ENCODE measurements at places on chromosomes 7 and 10.
A peak's percentile ranks its signal among the peaks of the same experiment; 100 is the strongest.

DNA sequence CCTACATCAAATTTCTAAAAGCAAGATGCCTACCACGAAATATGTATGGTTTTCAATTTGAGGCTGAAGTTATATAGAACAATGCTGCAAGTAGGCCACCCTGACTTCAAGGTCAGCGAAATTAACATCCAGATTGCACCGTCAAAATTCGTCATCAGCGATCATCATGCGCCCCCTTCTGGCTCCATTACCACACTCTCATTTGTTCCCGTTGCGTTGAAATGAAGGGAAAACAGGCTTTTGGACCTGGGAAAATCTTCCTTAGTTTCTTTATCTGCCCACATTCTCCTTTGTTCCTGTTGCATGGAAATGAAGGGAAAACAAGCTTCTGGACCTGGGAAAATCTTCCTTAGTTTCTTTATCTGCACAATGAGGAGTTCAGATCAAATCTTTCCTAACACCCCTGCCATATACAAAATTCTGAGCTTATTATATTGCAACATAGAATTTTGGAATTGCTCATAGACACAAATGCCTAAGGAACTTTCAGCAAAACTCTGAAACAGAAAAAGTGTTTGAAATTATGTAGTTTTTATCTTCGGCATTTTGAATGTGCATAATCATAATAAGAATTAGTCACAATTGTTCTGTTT, 98.2 kb upstream of the PRKCQ start:
- peak; percentile 46 for DNase-seq

GRCh38 chr7:131689662-131690234, 133.3 kb upstream of the PODXL start:
- no peak for DNase-seq

GRCh38 chr10:100628061-100628460, 92.3 kb downstream of the HIF1AN start:
- DNase-seq, result no peak

DNA sequence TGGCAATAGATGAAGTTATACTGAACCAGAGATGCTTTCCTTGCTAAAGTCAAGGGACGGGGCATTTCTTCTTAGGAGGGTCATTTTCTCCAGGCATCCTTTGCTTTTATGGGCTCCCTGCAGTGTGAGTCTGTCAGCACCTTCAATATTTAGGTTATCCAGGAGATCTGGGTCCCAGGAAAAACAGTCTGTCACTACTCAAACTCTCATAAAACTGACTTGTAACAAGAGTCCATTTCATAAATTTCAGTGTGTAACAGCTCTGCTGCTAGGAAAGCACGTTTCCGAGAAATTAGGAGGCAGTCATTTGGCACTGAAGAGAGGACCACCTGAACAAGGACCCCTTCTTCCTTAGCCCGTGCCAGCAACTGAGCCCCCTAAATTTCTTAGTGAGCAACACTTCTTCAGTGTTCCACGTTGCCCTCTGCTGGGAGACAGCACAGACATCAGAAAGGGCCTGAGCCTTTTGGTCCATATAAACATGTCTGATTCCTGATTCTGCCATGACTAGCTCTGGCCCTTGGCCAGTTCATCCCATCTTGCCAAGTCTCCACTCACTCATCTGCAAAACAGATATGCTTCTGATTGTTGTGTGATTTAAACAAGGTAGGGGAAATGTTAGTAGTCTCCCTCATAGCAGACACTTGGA, 7.2 kb downstream of the GCC1 start:
- no peak for DNase-seq

DNA sequence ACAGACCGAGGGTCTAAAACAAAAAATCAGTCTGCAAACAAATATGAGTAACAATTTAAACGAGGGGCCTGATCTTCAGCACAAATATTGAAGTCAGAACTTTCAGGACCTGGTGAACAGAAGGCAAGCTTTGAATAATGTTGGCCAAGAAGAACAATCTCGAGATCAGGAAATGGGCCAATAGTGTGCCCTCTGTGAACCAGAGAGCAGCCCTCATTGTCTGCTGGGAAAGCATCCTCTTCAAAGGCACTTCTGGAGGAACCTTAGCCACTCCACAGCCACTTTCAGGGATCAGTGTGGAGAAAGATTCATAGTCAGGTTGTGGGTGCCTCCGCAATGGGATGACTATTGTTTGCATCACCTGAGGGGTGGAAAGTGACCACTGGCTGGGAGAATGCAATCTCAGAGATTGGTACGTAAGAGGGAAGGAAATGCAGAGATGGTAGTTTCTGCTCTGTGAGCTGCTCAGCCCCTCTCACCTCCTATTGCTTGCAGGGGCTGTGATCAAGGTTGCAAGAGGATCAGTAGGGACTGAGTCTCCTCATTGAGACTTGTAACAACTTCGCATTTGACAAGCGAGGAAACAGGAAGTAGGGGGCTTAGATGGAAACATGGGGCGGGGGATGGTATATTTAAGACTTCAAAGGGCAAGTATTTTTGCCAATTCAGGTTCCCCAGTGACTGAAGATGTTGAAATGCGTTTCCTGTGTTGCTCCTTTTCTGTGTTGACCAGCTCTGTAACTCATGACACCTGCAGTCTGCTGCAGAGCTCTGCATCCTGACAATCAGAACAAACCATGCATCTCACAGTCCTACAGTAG, 28.4 kb upstream of the IFRD1 start:
- DNase-seq, result no peak

- DNase-seq, result no peak
Observed at GRCh38 chr10:15035385-15036301, 8.1 kb upstream of the OLAH start.

GRCh38 chr7:23655433-23655832, 24.6 kb upstream of the FAM221A start:
- DNase-seq, result no peak

DNA sequence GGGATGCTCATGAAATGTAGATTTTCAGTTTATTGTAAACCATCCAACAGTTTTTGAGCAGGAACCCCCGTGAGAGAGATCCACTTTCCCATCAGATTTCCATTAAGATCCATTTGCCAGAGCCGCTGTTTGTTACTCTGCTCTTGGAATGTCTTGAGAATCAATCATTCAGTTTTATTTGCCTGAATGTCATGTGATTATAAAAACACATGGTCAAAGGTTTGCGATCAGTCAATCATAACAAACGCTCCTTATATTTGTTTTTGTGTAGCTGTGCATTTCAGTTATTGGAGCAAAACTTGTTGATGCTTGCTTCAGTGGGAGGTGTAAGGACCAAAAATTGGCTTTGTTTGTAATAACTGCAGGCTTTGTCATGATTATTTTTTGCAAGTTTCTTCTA, 155.8 kb upstream of the RHOBTB1 start:
- no peak for DNase-seq

DNA sequence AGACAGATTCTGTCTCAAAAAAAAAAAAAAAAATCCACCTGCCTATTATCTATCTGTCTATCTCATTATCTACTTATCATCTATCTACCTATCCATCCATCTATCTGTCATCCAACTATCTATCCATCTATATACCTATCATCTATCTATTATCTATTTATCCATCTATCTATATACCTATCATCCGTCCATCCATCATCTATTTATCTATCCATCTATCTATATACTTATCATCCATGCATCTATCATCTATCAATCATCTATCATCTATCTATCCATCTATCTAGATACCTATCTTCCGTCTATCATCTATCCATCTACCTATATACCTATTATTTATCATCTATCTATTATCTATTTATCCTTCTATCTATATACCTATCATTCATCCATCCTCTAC, 16.5 kb upstream of the TPST1 start:
- DNase-seq, result no peak

- no peak for DNase-seq
Observed at GRCh38 chr7:96624954-96625353, 84.7 kb downstream of the SEM1 start.

DNA sequence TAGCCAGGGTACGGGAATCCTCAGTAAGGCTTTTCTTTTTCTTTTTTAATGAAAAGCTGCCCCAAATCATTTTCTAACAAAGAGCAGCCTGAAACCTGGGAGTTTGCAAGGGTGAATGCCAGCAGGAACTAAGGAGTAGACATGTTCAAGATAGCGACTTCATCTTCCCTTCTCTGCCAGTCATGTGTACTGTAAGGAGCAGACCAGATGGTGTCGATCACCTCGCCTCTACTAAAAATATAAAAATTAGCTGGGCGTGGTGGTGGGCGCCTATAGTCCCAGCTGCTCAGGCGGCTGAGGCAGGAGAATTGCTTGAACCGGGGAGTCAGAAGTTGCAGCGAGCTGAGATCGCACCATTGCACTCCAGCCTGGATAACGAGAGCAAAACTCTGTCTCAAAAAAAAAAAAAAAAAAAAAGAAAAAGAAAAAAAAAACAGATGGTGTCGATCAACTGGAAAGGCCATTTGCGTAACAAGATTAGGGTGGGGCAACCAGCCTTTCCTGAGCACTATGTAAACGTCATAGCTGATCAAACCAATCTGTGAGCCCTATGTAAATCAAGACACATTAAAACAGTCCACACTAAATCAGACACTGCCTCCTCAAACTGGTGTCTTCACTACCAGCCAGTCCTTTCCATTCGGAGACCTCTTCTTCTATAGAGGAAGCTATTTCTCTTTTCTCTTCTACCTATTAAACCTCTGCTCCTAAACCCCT, 33.8 kb downstream of the NOLC1 start:
- DNase-seq, result no peak

- no peak for DNase-seq
Observed at GRCh38 chr10:43060291-43060690, 16.6 kb upstream of the RET start.

- DNase-seq, result no peak
Observed at GRCh38 chr7:105682341-105683060, 101.2 kb upstream of the EFCAB10 start.

DNA sequence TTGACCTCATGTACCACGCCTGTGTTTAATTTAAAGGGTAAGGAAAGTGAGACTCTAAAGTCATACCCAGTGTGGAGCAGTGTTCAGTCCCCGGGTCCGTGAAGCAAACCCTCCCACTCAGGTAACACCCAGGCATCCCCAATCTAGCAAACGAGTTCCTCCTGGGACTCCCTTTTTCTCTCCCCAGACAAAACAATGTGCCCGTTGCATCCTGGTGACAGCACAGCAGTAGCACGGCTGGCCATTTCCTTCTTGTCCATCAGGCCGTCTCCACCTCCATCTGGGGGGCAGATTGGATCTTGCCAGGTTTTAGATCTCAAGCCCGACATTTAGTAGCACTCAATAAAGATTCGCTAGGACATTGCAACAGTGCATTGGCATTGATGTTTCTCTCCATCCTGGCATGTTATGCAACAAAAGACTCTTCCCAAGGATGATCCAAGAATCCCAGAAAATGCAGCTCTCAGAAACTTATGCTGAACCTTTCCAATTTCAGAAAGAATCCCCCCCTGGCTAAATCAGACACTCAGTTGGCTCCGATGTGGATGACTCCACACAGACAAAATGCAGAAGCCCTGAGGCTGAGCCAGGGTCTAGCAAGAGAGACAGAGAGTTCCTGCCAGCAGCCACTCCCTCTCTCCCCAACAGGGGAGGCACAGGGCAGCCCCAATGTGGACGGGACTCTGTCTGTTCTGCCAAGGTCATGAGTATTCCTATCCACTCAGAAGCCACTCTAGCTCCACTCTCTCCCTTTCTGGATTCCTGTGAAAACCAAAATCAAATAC, 274.5 kb upstream of the MGMT start:
- DNase-seq, result no peak

GRCh38 chr7:286266-286665, 3.7 kb upstream of the FOXL3 start:
- DNase-seq, result no peak

DNA sequence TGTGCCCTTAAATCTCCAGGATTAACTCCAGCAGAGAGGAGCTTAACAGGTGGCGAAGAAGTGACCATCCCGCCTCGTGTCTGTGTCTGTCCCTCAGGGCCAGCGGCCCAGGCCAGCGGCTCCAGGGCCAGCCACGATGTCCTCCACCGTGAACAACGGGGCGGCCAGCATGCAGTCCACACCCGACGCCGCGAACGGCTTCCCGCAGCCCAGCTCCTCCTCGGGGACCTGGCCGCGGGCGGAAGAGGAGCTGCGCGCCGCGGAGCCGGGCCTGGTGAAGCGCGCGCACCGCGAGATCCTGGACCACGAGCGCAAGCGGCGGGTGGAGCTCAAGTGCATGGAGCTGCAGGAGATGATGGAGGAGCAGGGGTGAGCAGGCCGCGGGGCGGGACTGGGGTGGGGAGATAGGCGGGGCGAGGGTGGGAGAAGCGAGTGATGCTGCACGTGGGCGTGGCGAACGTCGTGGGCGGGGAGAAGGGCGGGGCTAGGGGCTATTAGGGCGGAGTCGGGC, 33.3 kb downstream of the SRRM3 start:
- peak; percentile 74 for DNase-seq

DNA sequence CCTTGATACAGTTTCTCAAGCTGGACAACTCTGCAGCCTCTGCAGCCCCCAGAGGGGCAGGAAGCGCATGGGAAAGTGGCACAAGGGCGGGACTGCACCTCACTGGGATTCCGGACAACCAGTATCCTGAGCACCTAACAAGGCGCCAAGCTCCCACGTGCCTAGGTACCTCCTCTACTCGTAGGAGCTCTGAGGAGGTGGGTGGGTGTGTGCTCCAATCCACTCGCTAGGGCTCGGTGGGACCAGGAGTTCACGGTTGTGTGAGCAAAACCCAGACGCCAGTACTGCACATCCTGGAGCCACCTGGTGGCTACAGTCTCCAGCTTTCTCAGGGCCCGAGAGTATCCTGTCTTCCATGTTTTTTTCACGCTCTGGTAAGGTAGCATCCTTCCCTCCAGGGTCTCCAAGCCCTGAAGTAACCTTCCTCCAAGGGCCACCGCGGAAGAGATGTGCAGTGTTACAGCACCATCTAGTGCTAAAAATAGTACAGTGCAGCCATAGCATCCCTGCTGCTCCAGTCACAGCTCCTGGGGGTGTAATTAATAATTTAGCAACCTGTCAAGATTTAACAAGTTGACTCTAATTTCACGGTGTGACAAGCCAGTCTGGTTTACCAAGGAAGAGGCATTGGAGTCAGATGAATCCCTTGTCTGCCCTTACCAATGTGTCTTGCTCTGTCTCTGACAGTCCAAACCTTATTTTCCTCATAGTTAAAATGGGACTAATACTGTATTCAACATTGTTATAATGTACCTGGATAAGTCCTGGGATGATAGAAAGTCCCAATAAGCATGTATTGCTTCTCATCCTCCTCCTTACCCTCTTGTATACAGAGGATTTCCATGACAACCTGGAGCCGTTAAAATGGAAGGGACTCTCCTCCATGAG, 70.4 kb downstream of the HERPUD2 start:
- no peak for DNase-seq

- DNase-seq, result no peak
Observed at GRCh38 chr7:66145400-66146104, 30.9 kb downstream of the CRCP start.

DNA sequence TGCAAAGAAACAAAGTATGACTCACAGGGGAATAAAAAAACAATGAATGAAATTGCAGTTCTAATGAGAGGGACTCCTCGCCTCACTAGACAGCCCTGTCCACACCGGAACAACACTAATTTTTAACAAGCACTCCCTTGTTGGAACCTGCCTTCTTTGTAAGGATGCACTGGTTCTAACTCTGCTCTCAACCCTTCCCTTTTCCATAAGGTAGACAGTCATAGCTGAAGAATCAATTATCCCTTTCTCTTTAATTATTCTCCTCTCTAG, 65.1 kb downstream of the TSPAN12 start:
- DNase-seq, result no peak

All from stimulated activated CD4-positive, alpha-beta T cell treated with anti-CD3 and anti-CD28 coated beads, Interleukin-15, amount 100 ng/mL, for 48 hours (primary cell).